NCI-H1105 treated with DMSO at 0.1 percent for 48 hours (cell line): ENCODE measurements at places on chromosomes 12 and 14.

- no peak for DNase-seq
Observed at GRCh38 chr12:53985994-53986685, 1.2 kb downstream of the HOXC10 start.

GRCh38 chr12:69435644-69436043 lies 34.5 kb upstream of the FRS2 start:
- no peak for DNase-seq

- no peak for DNase-seq
Observed at GRCh38 chr12:43348221-43348620, 203.8 kb downstream of the ADAMTS20 start.

DNA sequence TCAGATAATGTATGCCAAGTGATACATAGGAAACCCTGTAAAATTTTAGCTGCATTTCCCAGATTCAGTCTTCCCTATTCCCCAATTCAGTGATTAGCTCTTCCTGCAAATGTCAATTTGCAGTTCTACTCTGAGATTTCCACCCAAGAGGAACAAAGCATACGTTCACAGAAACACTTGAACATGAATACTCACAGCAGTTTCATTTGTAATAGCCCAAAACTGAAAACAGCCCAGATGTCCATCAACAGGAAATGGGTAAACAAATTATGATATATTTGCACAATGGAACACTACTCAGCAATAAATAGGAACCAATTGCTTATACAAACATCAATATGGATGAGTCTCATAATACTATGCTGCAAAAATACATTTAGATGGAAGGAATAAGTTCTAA lies 194.2 kb downstream of the GXYLT1 start:
- DNase-seq: peak; percentile 25

DNA sequence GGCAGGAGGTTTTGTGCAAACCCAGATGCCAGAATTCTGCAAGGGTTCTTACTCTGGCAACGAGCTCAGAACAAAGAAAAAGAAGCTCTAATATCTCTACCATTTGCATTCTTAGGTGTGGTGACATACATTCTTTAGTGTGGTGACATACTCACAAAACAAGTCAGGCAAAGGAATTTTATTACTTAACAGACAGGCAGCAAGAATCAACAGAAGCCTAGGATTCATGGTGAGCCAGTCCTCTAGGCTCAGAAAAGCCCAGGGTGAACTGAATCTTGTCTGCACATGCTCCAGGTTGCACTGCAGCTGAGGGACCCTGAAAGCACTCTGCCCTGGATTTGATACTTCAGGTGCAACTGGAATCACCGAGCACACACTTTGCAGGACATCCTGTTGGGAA lies 122.4 kb upstream of the PTPRQ start:
- DNase-seq: no peak

- DNase-seq: no peak
Observed at GRCh38 chr12:115726691-115727090, 550.8 kb downstream of the MED13L start.

- DNase-seq: no peak
Observed at GRCh38 chr12:79299447-79300198, 391.1 kb downstream of the PAWR start.

- no peak for DNase-seq
Observed at GRCh38 chr12:107571492-107571891, 114.1 kb upstream of the PWP1 start.

GRCh38 chr12:12891080-12891880 lies at the start of gene GPRC5A:
Gene GPRC5A, plus strand, starts transcription at chr12:12891562. Its CDS starts 16,688 bp downstream, at chr12:12908250.
- peak; percentile 46 for DNase-seq

DNA sequence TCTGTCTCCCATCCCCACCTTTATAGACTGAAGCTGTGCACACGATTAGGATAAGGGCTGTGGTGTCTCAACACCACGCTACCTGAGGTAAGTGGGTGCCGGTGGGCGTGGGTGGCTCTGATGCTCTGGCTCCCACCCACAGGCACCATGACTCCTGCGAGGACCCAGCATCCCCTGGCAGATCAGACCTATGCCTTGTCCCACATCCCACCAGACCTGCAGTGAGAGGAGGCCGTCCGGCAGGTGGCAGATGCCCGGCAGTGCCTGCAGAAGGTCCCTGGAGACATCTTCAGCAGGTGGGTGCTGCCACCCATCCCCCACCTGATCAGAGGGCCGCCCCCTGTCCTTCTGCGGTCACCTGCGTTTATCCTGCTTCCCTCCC lies 104.4 kb upstream of the PRB2 start:
- DNase-seq: peak; percentile 84

- DNase-seq: no peak
Observed at GRCh38 chr14:74547331-74547927, 53.9 kb downstream of the ISCA2 start.

- DNase-seq: no peak
Observed at GRCh38 chr12:62813031-62813829, 121.7 kb downstream of the PPM1H start.

GRCh38 chr12:34296143-34297041 lies 274.1 kb downstream of the ALG10 start:
- DNase-seq: no peak

GRCh38 chr12:51923506-51924365 lies 16.4 kb downstream of the ACVRL1 start:
- no peak for DNase-seq

DNA sequence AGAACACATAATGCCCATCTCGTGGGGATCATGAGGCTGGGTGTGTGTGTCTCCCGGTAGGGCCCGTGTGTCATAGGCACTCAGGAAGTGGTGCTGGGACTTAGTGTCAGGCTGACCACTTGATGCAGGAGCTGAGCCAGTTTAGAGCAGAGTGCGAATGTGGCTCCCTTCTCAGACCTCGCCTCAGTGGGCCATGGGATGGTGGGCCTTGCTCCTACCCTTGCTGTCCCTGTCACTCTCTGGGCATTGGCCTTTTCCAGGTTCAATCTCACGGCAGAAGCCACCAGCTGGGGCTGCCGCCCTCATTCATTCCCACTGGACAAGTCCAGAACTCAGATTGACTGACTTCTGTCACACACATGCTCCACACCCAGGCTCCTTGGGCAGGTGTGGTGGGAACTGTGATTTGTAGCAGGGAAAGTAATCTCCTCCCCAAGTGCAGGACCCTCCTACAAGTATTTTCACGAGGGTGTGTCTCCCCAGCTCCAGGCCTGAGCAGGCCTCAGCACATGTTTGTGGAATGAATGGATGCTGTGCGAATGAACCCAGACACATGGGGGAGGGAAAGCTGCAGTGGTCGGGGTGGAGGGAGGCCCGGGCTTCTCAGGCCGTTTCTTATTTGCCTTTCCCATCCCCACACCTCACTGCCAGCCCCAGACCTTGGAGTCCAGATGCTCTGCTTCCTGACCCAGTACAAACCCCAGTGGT lies 54.9 kb downstream of the BEGAIN start:
- DNase-seq: no peak

GRCh38 chr12:116600959-116601918 lies 42.1 kb downstream of the MAP1LC3B2 start:
- no peak for DNase-seq

DNA sequence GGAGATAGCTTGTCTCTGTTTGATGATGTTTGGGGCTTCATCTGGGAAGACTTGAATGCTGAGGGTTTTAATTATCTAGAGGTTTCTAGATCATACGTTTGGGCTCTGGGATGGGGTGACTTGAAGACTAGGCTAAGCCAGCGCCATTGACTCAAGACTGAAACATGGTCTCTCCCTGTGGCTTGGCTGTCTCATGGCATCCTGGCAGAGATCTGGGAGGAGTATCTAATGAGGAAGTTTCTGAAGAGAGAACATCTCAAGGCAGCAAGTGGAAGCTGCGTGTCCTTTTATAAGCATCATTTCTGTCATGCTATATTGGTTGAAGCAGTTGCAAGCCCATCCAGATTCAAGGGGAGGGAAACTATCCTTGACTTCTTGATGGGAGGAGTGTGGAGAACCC lies 104.8 kb downstream of the UNC79 start:
- DNase-seq: no peak
